Activated CD4-positive, CD25-positive, alpha-beta regulatory T cell (primary cell): ENCODE measurements at places on chromosomes 16 and 17.

DNA sequence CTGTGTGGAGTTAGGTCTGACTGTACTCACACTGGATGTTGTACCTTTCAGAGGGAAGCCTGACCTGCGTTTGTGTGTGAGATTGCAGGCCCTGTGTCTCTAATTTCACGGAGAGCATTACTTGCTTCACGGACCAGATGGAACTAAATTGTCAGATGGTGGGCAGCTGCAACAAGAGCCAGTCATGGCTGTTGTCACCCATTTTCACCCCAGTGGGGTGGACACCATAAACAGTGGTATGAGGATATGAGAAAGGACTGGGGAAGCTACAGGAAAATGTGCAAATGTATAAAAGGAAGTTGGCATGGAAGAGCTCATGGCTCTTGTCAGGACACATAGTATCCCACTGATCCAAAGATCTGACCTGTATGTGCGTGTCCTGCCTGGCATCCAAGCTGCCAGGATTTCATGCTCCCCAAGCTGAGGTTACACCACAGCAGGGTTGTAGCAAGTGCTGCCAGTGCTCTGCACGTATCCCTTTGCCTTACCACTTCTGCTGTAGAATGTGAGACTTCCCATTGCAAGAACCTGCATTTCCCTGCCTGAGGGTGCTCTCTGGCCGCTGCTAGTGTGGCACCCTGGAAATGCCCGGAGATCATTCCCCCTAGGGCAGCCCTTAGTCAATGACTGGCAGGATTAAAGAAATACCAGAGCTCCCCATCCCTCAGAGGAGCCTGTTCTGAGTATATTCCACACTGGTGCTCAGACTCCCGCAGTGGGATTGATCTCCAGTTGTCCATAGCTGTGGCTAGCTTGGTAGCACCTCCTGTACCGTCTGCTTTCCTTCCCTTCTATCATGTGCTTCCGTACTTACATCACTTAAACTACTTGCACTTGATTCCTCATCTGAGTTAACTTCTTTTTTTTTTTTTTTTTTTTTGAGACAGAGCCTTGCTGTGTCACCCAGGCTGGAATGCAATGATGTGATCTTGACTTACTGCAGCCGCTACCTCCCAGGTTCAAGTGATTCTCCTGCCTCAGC is 70.4 kb upstream of the TANC2 start:
- no peak for DNase-seq

- no peak for DNase-seq
Observed at GRCh38 chr16:17397499-17397891, 73.3 kb downstream of the XYLT1 start.

GRCh38 chr17:59366773-59367656 is 35.6 kb downstream of the YPEL2 start:
- no peak for DNase-seq

GRCh38 chr16:54326266-54326662 is 39.7 kb upstream of the IRX3 start:
- no peak for DNase-seq

- DNase-seq: no peak
Observed at GRCh38 chr17:79761894-79762589, 15.9 kb upstream of the CBX2 start.

- no peak for DNase-seq
Observed at GRCh38 chr16:24138024-24138423, 118.1 kb upstream of the CACNG3 start.

GRCh38 chr17:58112970-58113631 is 29.9 kb downstream of the DYNLL2 start:
- peak; percentile 87 for DNase-seq

GRCh38 chr17:70677783-70678647 is 508.7 kb downstream of the KCNJ2 start:
- DNase-seq: no peak

DNA sequence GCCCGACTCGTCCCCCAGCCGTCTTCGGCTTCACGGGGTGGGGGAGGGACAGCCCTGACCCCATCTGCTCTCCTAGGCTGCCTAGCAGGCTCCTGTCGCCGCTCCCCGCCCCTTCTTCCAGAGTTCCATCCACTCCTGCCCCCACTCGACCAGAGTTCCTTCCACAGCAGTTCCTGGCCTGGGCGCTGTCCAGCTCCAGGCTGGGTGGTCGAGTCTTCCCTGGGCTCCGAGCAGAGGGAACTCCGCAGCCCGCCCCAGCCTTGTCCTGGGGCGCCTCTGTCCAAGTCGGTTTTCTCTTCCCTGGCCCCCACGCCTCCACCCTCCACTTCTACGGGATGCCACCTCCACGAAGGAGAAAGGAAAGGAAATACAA is 1.4 kb downstream of the PYY start:
- DNase-seq: no peak

DNA sequence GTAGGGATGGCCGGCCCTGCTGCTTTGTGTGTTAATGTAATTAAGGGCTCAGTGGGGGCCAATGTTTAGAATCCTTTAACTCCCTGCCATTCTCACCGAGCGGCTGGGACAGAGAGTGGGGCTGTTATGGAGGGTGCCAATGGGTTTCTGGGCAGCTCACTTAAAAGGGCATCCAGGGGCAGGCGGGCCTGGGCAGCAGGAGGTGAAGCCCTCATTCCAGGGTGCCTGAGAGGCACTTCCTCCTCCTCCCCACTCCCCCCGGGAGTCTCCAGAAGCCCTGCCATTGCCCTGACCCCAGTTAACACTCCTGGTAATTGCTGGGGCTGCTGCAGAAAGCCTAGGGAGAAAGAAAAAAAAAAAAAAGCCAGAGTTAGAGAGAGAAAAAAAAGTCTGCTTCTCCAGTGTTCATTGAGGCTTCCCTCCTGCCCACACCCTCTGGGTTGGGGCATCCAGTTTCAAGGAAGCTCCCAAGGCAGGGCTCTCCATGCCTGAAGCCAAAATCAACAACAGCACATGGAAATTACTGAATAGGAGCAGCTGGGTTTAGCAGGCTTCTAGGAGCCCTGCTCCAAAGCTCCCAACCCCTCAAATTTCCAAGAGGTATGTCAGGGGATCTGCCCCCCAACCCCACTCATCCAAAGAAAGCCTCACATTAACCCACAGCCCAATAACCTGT is 28.0 kb downstream of the CUEDC1 start:
- DNase-seq: no peak

DNA sequence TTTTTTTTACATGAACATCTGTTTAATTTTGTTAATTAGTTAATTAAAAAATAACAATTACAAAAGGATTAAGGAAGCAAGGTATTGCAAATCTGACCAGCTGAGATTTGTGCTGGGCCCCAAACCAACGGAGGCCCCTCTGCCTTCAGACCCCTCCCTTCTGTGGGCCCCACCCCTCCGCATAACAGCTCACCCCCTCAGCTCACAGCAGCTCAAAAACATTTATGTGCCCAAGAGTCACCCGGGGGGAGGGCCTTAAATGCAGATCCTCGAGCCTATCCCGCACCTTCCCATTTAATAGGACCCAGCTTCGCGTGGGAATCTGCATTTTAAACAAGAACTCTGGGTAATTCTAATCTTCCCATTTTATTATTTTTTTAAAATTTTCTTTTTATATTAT is 75.0 kb downstream of the MGAT5B start:
- DNase-seq: no peak

- no peak for DNase-seq
Observed at GRCh38 chr16:51157698-51158097, 6.6 kb upstream of the SALL1 start.

- no peak for DNase-seq
Observed at GRCh38 chr16:56631832-56632155, 665 bp upstream of the MT1M start.

- DNase-seq: no peak
Observed at GRCh38 chr17:60699090-60699489, 21.4 kb downstream of the BCAS3 start.

GRCh38 chr17:69228576-69228975 is at the start of gene ABCA10:
ABCA10 (minus strand) TSS chr17:69228824; CDS start chr17:69225358, 3,466 bp downstream.
- no peak for DNase-seq

DNA sequence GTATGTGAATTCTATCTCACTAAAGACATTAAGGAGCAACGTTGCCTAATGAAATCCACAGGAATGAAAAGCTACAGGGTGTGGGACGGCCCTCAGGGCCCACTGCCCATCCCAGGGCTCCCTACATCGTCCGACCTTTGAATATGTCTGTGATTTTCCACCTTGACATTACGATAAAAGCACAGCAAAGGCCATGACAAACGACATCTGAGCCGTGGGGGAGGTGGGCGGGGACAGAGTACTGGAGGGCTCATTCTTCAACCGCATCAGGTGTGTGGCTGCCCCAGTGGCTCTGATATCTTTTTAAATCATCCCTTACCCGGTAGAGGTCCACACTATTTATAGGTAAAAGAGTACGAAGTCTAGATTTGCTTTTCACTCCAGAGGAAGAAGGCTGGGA is 35.1 kb downstream of the LMF1 start:
- DNase-seq: no peak

GRCh38 chr16:55701442-55702319 is 45.9 kb downstream of the SLC6A2 start:
- DNase-seq: no peak

DNA sequence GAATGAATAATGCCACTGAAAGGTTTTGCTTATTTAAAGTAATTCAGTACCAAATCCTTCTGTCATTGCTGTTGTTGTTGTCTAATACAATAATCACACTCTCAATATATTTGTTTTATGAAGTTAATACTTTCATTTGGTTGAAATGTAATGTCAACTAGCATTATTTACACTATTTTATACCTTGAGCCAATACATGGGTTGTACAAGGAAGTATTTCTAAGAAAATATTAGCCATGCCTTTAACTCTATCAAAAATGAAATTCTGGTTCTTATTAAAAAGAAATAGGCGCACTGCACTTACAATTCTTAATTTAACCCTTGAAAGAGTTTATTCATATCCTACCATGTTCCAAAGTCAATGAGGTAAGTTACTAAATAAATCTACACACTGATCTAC is 17.6 kb upstream of the ABCA10 start:
- no peak for DNase-seq

GRCh38 chr17:48873209-48873608 is 19.4 kb upstream of the ATP5MC1 start:
- DNase-seq: no peak

DNA sequence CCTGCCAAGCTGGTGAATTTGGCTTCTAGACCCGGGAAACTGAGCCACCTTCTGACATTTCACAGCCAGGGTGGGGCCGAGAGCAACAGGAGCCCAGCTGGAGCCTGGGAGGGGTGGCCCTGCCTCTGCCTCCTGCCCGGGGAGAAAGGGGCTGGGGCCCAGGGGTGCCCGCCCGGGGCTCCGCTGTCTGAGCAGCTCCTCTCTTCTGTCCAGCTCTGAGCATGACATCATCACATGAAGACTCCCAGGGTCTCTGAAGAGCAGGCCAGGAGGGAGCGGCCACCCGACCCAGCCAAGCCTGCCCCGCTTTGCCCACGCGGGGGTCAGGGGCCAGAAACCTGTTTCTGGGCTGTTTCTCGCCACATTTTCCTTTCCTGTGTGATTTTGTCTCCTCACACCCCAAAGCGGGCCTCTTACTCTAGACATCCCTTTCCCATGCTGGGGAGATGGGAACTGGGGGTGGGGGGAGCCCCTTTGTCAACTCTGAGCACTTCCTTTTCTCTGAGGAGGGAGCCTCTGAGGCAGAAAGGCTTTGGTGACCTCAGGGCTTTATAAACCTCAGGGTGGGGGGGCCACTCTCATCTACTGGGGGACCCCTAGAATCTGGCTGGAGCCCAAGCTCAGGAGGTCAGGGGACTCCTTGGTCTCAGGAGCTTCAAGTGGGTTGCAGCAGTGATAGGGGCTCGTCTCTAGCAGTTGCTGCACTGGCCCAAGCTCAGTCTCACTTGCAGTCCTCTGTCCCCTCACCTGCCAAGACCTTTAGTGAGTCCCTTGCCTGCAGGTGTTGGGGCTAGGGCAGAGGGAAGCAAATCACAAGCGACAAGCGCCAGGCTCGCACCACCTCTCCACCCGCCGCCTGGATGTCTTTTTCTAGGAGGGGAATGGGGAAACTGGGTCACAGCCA is 7.6 kb downstream of the UBALD2 start:
- DNase-seq: peak; percentile 55

DNA sequence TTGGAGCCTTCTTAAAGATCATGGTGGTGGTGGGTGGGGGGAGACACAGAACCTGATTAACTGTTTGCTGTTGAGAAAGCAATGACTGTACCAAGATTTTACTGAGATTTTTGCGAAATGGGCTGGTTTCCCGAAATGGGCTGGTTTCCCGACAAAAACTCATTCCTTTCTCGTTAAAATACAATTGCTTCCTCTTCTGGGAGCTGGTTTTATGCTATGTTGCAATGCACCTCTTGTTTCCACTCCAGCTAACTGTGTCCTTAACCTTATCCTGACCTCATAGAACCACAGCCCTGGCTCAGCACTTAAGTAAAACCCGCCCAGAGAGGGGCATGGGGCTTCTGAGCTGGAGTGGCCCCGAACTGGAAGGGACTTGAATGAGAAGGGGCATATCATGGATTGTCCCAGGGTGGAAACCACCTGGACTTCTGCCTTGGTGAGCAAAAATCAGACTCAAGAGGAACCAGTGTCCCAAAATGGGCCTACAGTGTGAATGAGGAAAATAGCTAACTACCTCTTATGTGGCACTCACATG is 20.9 kb downstream of the FAM20A start:
- no peak for DNase-seq

- DNase-seq: no peak
Observed at GRCh38 chr17:45841883-45842525, 2.7 kb upstream of the SPPL2C start.

DNA sequence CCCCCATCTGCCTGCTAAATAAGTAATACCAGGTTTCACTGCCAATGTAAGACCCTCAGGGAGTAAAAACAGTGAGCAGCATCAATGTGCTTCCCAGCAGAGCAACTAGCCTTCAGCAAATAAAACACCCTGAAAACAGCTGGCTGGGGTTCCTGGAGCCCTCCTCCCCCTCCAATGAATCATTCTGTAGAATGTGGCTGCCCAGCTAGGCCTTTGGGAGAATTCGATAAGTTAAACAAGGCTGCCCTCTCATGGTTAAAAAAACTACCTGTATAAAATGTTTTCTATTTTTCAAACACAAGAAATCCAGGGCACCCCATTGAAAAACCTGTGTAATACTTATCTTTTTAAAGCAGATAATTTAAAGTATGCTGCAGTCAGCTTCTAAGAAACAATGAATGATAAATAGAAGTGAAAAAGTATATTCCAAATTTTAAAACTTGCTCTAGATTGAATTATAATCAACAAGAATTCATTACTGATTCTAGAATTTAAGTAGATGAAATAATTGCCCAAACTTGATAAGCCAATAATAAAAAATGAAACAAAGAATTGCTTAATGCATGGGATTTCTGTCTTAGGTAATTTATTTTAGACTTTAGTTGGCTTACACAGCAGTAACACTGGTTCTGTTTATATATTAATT is 9.4 kb upstream of the TOM1L1 start:
- no peak for DNase-seq

- DNase-seq: no peak
Observed at GRCh38 chr16:8098947-8099512, 491.3 kb downstream of the TMEM114 start.

- no peak for DNase-seq
Observed at GRCh38 chr16:66509576-66509975, 40.3 kb downstream of the TK2 start.
